ENCODE measurements at places on chromosomes 7 and 10.

GRCh38 chr7:18151422-18151821, 123.8 kb upstream of the PRPS1L1 start:
- DNase-seq = no peak

GRCh38 chr7:157944051-157944450, 607.2 kb downstream of the DNAJB6 start:
- no peak for DNase-seq

DNA sequence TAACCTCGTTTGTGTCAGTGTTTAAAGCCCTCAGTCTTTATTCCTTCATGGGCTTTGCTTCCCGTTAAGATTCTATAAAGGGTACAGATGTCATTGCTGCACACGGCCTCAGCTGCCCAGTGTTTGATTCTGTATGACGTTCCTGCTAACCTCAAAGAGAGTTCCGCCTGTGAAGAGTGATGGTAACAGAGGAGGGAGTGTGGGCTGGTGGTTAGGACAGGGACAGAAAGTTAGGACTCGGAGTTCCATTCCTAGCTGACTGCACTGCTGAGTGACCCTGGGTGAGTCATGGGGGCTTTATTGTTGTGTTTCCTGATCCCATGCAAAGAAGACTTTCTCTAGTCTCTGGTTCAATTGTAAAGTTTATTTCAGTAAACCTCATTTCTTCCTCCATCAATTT, 227.1 kb downstream of the DYNC1I1 start:
- DNase-seq = no peak

DNA sequence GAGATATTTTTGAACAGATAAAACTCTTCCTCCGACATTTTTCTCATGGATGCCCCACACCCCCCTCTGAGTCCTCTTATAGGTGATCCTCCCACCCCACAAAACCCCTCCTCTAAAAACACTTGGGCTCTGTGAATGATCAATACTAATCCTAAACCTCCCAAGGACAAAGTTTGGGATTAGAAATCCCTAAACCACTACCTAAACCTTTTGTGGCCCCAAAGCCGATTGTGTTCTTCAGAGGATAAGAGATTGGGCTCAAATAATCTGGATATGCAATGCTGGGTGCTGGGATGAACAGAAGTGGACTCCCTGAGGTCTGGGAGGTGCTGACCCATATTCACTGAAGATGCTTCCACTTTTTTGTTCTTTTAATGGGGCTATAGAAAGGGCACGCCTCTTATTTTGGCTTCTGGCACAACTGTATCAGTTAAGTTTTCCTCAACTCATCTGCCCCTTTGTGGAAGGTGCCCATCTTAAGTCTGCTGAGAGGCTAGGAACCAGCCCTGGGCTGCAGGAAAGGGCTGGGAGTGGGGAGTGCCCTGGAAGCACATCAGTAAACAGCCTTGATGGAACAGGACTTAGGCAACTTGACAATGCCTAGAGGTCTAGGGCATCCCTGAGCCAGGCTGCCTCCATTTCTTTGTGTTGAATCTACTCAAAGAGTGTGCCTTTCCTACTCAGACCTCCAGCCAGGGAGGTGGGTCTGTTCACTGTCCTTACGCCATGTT, at the start of gene OPN1SW:
Gene OPN1SW (minus strand): TSS at position 51 of the 731 bp plus-strand sequence. CDS start 13 bp downstream, at position 38.
- DNase-seq = no peak

- peak; percentile 48 for DNase-seq
These were observed 161.2 kb downstream of the CELF2 start for GRCh38 chr10:11178606-11179515.

- no peak for DNase-seq
These were observed 149.2 kb downstream of the RAMP3 start for GRCh38 chr7:45306752-45307305.

DNA sequence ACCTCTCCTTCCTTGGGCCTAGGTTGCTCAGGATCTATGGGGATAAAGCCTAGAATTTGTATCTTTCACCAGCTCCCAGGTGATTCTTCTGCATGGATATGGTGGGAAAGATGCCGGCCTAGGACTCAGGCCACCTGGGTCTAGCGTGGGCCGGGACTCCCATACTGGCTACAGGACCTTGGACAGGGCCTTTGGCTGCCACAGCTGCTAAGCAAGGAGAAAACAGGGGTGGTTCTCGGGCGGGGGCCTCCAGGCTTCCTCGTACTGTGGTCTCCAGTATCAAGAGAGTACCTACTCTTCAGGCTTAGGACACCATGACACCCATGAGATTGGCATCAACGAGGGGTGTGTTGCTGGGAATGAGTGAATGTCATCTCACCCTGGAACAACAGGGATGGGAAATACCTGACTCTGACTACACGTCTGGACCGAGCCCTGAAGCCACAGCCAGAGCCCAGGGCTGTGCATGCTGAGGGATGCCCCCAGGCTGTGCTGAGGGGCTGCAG, 120.3 kb upstream of the ADAM12 start:
- DNase-seq = no peak

All from fibroblast of skin of left biceps (primary cell).